Muscle of leg (tissue), 16 donors: ENCODE measurements at places on chromosomes 12 and 14. TPM values are rescaled to one million over a fixed set of nuclear protein-coding genes. Genes with fewer than 3 reads are reported as not detected.

The MMP17 gene
- total RNA-seq = 4.0 TPM

The KLRK1 gene
- total RNA-seq = 0.44 TPM

The TMEM253 gene
- 0.31 TPM for total RNA-seq

The EPYC gene
- 0.04 TPM for total RNA-seq
